Activated T-helper 1 cell treated with Interleukin-2 at 50 U/mL for 16 hours (primary cell): ENCODE measurements at places on chromosomes 5 and 9.

GRCh38 chr9:123111427-123112014 lies 78.1 kb downstream of the GPR21 start:
- no peak for DNase-seq

DNA sequence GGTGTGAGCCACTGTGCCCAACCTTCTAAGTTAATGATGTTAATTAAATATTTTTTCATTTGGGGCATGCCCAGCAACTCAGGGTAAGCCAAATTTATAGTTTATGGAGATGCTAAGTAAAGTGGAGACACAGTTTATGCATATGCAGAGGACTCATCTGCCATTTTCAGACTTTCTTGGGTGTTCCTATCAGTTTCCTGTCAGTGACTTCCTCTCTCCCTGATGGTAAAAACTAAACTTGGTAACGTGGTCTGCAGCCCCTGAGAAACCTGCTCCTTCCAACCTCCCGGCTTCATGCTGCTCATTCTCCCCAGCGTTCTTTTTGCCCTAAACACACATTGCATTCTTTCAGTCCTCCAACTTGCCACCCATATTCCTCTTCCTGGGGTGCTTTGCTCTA lies 48.4 kb upstream of the TUT7 start:
- DNase-seq = no peak

GRCh38 chr9:7536310-7536939 lies 263.2 kb downstream of the DMAC1 start:
- DNase-seq = no peak

DNA sequence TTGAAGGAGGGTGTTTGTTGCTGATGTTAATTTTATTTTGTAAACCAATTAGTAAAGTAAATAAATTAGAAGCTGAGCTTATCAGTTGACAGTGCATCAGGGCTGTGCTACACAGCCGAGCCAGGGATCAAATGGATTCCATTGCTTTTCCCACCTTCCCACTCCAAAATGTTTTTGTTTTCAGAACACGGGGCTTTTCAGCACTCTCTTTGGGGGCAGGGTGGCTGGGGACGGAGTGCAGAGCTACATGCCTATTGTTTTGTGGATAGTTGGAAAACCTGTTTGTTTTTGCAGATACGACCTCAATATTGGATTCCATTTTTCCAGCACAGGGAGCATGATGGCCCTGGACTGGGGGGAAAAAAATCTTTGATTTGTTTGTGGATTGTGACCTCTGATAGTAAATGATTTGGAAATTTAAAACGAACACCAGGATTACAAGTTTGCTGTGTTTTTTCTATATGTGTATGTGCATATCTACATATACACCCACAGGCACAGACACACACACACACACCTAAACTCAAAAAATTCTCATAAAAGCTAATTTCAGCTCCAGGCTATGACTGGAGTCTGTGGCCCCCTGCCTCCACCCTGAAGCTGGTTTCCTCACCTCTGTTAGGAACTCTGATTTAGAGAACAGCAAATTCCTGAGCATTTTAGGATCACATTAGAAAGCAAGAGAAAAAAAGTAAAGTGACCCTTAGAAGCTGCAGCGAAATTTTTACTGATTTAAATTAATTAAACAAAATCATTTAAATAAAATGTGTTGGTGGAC lies 371.7 kb upstream of the IRX2 start:
- DNase-seq = no peak

DNA sequence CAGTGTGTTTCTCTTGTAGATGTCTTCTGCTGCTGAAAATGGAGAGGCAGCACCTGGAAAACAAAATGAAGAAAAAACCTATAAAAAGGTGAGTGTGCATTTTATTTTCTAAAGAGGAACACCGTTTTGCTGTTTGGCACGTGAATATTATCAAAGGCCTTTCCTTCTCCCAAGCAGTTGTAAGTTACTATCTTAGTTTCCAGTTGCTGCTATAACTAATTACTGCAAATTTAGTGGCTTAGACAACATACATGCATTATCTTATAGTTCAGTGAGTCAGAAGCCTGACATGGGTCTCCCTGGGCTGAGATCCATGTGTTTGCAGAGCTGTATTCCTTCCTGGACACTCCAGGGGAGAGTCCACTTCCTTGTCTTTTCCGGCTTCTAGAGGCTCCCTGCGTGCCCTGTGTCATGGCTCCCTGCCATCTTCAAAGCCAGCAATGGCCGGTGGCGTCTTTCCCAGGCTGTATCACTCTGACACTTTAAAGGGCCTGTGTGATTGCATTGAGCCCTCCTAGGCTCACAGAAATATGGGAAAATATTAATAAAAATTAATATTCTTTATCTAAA lies 117.6 kb downstream of the PIP5K1B start:
- DNase-seq = no peak

GRCh38 chr9:11182001-11182400 lies 569.2 kb upstream of the PTPRD start:
- DNase-seq = no peak

DNA sequence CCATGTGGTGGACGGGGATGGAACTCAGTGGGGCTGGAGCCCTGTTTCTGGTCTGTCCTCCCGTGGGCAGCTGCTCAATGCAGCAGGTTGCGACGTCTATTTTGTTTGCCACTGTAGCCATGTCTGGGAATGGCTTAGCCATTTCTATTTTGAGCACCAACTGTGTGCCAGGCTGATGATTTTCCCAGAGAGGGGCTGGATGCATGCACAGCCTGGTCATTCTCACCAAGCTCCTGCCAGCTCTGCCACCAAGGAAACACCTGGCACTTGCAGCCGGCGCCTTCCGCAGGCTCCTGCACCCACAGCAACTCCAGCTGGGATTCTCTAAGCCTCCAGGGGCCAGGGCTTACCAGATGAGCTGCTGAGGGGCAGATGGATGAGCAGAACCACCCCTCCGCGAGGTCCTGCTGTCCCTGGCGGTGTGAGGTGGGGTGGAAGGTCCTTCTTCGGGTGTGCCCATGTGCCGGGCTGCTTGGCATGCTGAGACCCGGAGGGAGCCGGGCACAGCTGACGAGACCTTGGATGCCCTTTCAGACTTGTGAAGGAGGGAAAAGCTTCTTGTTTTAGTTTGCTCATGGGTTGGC lies 151.2 kb downstream of the RXRA start:
- DNase-seq = no peak

GRCh38 chr9:75448281-75448680 lies 360.0 kb downstream of the OSTF1 start:
- DNase-seq = no peak

- no peak for DNase-seq
These were observed 39.7 kb upstream of the SPRY4 start for GRCh38 chr5:142364251-142365145.

- DNase-seq = no peak
These were observed 112.4 kb downstream of the INIP start for GRCh38 chr9:112605518-112605917.

- DNase-seq = no peak
These were observed 204.9 kb upstream of the CDKN2B start for GRCh38 chr9:22214021-22214420.

DNA sequence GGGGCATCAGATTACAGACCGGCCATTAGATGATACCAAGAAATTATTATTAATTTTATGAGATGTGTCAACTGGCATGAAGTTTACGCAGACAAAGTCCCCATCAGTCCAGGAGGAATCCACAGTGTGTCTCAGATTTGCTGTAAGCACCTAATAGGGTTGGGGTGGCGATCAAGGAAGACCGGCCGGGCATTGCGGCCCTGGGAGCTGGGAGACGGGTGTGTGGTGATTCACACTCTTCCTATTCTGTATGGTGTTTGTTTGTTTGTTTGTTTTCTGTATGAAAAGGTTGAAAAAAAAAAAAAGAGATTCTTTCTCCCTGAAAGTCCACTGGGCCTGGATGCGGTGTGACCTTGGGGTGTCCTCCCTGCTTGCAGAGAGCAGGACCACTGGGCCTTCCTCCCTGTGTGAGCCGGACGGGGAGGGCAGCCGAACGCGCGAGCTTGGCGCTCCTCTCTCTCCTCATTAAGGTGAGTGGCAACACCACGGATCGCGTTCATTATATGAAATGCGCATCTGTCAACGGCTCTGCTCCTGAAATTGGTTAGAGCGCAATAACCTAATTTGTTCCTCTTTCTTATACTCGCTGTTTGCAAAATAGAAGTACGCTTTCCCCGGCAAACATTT lies 15.1 kb downstream of the RASGEF1C start:
- no peak for DNase-seq

DNA sequence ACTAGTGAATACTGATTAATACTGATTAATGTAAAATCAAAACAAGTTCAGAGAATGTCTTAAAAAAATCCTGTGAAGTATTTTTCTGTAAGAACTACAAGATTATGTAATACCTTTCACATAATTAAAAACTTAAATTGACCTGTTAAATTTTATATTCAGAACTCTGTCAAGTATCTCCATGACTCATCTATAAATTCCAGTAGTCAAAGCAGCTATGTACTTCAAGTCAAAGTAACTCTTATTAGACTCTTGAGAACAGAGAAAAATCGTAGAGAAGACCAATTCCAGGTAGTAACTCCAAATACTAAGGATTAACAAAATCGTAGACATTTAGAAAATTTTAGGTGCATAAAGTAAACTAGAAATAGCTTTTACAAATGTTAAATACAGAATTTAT lies 77.1 kb downstream of the HOMER1 start:
- DNase-seq = no peak

DNA sequence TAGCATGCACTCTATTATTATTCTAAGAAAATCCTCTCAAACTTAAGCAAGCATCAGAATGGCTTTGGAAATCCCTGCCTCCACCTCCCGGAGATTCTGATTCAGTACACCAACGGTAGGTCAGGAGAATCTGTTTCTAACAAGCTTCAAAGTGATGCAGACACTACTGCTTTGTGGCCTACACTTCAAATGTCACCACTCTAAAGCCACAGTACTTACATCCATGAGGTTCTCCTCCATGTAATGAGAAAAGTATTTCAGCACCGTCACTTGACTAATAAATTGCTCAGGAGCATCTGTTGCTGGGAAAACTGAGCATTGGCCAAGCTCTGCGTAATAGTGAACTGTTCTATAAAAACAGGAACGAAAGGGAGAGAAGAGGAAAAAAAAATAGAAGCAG lies 4.8 kb downstream of the PLK2 start:
- DNase-seq = no peak

- DNase-seq = no peak
These were observed 50.6 kb upstream of the KLF4 start for GRCh38 chr9:107540164-107540561.

DNA sequence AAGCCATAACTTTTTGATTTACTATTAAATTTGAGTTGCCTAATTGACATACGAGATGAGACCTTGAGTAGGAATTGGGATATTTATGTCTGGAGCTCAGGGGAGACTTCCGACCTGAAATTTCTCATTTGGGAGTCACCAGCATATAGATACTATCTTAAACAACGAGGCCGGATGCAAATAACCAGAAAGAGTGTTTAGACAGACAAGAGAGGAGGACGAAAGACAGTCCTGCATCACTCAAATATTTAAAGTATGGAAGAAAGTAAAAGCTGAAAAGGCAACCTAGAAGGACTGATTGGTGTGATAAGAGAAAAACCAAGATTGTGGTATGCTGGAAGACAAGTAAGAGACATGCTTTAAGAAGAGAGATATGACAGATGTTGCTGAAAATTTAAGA lies 675.0 kb upstream of the NUDT12 start:
- no peak for DNase-seq

- DNase-seq = no peak
These were observed 297.1 kb downstream of the KCTD16 start for GRCh38 chr5:144467792-144468191.

DNA sequence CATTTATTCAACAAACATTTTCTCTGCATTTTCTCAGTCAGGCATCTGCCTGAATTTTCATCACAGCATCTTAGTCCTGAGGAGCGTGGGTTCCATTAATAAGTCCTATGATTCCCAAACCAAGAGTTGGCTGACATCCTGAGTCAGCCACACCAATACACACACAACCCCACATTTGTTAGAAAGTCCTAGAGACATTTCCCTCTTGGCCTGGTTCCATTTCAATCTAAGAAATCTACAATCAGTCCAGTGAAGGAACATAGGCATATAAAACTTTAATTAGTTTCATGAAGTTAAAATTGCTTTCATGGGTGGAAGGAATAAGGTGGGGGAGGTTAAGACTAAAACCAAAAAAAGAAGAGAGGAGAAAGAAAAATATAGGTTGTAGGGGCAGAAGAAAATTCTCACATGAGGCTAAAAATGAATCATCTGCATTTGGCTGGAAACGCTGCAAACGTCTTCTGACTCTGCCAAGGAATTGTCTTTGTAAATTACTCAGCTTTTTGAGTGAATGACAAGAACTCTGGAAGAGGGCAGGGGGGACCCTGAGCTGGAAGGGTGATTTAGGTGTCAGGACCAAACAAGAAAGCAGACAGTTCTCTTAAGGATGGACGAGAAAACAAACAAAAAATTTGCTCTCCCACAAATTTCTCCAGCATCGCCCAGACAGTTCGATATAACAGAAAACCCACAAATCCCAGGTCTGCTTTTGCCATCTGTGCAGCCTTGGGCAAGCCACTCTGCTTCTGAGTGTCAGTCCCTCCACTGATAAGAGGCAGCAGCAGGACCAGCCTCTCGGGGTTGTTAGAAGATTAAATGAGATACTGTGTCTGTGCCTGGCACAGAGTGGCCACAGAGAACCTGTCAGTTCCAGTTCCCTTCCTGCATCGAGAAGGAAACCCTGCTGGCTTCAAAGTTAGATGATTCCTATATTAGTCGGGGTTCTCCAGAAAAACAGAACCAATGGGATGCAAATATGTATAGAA lies 289.7 kb downstream of the CDK5RAP2 start:
- no peak for DNase-seq

DNA sequence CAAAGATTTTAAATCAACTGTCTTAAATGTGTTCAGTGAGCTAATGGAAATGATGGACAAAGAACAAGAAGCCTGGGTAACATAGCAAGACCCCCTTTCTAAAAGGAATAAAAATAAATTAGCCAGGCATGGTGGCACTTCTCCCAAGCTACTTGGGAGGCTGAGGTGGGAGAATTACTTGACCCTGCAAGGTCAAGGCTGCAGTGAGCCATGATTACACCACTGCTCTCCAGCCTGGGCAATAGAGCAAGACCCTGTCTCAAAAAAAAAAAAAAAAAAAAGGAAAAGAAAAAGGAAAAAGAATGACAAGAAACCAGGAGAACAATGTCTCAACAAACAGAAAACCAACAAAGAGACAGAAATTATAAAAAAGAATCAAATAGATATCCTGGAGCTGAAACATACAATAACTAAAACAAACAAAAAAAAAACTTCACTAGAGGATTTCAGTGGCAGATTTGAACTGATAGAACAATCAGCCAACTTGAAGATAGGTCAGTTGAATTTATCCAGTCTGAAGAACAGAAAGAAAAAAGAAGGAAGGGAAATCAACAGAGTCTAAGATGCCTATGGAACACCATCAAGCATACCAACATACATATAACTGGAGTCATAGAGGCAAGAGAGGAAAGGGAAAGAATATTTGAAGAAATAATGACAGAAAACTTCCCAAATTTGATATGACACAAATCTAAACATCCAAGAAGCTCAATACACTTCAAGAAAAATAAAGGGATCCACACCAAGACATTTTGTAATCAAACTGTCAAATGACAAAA lies 16.8 kb upstream of the SLC35D2 start:
- no peak for DNase-seq

GRCh38 chr5:54552446-54552845 lies 34.9 kb downstream of the SNX18 start:
- no peak for DNase-seq

- no peak for DNase-seq
These were observed 70.1 kb upstream of the SPATA31E1 start for GRCh38 chr9:87812375-87813118.

- DNase-seq = no peak
These were observed 21.7 kb upstream of the ADAMTSL1 start for GRCh38 chr9:18452276-18452675.

- DNase-seq = no peak
These were observed 8.3 kb downstream of the CDK5RAP2 start for GRCh38 chr9:120571443-120572257.
